ENCODE measurements at places on chromosomes 1 and 21.
A peak's percentile ranks its signal among the peaks of the same experiment; 100 is the strongest.

DNA sequence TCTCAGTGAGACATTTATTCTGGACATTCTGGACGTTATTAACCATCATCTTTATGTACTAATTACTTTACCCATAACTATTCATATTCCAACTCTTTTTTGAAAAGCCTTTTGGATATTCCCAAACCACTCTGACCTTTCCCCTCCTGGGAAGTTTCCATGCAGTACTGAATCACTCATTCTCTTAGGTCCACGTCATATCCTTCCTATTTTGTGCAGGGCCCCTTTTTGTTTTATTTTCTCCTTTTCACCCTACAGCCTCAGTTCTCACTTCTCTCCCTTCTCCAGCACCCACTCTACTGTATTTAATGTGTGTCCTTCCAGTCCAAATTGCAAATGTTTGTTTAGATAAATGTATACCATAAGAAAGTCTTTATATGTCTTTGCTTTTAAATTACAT, 16.4 kb upstream of the ATP1A1 start:
- no peak for DNase-seq

GRCh38 chr1:198143797-198144196, 13.0 kb upstream of the NEK7 start:
- DNase-seq: no peak

DNA sequence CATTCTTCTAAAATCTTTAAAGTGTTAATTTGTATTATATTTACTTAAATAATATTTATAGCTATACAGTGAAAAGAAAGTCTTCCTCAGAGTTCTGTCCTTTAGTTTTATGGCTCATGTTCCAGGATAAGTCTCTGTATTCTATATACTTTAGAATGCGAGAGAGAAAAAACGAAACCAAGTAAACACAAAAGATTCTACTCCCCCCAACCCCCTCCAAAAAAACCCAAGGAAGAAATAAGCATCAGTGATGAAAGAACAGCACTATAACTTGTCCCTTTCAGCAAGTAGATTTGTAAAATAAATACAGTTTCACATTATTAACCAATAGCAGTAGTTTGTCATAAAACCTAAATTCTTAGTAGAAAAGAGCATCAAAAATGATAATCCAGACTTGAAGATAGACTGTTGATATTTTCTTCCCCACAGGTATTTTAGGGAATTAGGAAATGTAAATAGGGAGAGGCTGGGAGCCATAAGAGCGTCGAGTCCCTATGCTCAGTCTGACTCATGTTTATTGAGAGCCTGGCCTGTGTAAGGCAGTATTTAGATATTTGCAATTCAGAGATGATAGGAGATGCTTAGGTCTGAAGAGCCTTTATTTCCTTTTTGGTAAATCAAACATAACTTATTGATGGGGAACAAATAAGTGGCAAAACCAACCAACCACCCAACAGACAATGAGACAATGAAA, 35.5 kb downstream of the CDC14A start:
- no peak for DNase-seq

- DNase-seq: no peak
Measured at GRCh38 chr1:118914379-118915161, 73.6 kb downstream of the TBX15 start.

DNA sequence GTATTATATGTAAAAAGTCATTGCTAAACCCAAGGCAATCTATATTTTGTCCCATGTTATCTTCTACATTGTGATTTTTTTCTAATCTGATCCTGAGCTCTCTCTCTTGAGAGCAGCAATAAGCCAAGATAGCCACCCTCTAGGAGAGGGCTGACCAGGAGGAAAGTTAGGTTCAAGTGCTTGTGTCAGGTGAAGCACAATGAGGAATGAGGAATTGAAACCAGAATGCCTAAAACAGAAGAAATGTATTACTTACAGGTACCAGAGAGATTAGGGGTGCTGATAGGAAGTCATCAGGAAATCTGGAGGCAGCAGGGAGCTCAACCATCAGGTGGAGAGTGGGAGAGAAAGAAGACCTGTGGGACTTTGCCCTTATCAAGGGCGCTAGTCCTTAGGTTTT, 85.5 kb upstream of the BARHL2 start:
- no peak for DNase-seq

GRCh38 chr1:150564051-150564991, 15.1 kb downstream of the MCL1 start:
- DNase-seq: no peak

DNA sequence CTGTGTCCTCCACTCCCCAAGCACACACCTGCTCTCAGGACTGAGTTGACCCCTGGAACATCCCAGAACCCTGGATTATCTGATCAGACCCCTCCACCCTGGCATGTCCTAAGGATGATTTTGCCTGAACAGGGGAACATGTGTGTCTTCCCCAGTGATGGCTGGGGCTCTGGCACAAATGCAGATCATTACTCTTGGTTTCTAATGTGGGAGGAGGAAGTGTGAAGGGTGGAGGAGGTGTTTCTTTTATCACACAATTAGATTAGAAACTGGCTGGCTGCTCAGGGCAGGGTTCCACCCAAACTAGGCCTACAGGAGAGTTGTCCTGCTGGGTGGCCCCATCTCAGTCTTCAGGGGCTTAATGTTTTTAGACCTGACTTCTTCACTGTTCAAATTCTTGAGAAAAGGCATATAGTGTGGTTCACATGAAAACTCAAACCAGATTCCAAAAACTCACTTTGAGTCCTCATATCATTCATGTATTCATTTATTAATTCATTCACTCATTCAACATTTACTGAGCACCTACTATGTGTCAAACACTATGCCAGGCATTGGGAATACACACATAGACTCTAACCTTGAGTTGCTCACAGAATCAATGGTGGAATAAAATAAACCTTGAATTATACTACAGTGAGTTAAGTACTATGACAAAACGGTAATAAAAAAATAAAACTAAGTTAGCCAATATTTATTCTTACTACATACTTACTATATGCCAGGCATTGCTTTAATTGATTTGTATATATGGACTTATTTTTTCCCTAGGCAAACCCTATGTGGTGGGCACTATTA, 221.8 kb upstream of the JUN start:
- peak; percentile 14 for DNase-seq

DNA sequence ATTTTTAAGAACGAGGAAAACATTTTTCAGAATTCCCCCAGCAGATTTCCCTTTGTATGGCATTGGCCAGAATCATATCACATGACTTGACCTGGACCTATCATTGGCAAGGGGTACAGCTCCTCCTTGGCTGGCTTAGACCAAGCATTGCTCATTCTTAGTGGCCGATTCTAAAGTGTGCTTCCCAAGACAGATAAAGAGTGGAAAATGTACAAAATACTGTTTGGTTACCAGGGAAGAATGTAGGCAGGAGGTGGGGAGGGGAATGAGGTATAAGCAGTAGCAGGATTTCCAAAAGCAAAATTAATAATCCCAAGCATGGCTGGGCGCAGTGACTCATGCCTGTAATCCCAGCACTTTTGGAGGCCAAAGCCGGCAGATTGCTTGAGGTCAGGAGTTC, 75.6 kb upstream of the KRTAP11-1 start:
- DNase-seq: no peak

DNA sequence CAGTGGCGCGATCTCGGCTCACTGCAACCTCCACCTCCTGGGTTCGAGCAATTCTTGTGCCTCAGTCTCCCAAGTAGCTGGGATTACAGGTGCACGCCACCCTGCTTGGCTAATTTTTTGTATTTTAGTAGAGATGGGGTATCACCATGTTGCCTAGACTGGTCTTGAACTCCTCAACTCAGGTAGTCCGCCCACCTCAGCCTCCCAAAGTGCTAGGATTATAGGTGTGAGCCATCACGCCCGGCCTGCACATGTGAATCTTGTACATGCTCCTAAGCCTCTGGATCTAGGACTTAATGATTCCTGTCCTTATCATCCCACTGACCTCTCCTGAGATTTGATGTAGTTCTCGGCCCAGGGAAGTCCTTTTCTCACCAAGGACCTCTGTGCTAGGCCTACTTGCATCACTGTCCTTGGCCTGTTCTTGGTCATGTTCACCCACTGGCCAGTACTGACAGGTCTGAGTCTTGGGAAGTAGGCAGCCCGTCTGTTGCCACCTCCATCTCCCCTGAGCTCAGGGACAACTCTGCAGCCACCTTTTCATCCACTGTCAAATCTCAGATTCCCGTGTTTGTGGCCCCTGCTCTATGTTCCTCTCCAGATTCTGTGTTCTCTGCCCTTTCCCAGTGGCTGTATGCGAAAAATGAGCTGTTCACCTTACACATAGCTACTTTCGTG, 9.4 kb downstream of the HYI start:
- peak; percentile 40 for DNase-seq

GRCh38 chr21:42646836-42647235, 6.6 kb upstream of the PDE9A start:
- DNase-seq: no peak

GRCh38 chr1:62998845-62999649, 215.1 kb downstream of the ATG4C start:
- DNase-seq: no peak

- DNase-seq: peak; percentile 72
Measured at GRCh38 chr1:112337028-112337531, 58.9 kb upstream of the CTTNBP2NL start.

- no peak for DNase-seq
Measured at GRCh38 chr21:39105341-39105765, 77.9 kb downstream of the PSMG1 start.

DNA sequence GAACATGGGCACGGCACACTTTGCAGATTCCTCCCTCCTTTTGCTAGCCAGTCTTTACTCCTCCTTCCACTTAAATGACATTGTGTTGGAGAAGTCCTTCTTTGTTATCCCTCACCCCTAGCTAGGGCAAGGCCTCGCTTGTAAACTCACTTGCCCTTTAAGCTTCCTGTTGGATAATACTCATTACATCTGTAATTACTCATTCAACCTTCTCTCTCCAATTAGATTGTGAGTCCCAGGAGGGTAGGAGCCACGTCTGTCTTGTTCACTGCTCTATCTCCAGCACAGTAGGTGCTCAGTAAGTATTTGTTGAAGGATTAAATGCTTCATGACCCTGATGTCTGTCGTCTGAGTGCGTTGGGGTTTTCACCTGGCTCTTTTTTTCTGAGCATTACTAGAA, 98.7 kb upstream of the USP24 start:
- DNase-seq: no peak

DNA sequence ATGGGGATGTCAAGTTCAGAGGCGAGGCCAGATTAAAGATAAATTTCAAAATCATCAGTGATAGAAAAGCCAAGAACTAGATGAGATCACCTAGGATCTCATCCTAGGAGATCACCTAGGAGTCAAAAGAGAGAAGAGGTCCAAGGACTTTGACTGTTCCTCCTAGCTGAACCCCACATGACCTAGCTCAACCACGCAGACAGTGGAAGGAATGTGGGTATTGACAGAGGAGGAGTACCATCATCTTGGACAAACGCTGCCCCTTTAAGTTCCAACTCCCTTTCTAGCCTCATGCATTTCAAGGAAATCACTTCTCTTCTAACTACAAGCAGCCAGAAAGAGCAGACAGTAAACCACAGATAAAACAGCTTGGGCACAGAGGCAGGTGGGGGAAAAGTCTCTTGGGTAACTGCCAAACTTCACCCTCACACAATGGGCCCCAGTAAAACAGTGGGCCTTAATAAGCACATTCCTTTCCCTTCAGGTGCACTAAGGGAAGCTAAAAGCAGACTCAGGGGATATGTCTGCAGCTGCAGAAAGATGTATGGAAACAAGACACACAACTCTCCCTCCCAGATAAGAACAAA, 12.5 kb upstream of the FAM76A start:
- no peak for DNase-seq

DNA sequence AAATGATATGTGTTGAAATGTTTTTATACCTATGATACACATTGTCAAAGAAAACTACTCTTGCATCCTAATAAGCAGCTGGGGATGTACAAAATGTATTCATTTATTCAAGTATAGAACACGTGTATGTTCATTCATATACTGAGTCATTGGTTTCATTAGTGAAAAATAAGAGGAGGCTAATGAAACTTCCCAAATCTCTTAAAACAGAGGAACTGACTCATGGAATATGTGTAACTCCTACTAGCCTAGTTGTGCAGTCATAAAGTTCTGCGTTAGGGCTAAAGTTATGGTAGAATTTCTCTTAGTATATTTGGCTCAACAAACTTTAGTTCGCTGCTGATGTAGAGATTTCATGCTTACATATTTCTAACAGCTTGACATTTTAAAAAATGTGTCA, 441.6 kb downstream of the NCAM2 start:
- no peak for DNase-seq

- DNase-seq: no peak
Measured at GRCh38 chr1:64936956-64937355, 29.4 kb downstream of the JAK1 start.

- peak; percentile 64 for DNase-seq
Measured at GRCh38 chr1:37634244-37634991, at the start of gene RSPO1. RSPO1 (minus strand) TSS chr1:37634892; CDS start chr1:37629661, 5,231 bp downstream.

DNA sequence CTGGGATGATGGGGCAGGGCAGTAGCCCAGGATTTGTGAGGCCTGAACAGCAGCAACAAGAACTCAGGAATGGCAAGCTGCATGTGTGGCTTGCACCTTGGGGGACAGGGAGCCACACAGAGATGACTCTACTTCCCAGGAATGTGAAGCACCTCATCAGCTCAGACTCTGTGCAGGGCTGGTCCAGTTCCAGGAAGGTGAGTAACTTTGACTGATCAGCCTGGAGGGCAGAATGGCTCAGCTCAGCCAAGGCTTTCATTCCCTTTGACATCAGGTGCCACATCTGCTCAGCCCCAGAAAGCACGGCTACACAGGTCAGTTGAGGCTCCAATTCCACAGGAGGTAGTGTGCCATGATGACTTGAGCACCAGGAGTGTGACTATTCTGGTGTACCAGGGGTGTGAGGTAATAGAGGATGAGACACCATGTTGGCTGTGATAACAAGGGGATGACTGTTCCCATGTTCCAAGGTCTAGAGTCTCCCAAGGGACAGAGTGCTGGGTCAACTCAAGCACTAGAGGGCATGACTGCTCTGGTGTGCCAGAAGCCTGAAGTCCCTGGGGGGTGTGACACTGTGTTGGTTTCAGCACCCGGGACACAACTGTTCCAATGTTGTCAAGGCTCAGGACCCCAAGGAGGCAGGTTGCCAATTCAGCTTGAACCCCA, 625.8 kb upstream of the ADGRL2 start:
- peak; percentile 95 for DNase-seq

GRCh38 chr1:162732566-162733335, 57.8 kb upstream of the HSD17B7 start:
- no peak for DNase-seq

DNA sequence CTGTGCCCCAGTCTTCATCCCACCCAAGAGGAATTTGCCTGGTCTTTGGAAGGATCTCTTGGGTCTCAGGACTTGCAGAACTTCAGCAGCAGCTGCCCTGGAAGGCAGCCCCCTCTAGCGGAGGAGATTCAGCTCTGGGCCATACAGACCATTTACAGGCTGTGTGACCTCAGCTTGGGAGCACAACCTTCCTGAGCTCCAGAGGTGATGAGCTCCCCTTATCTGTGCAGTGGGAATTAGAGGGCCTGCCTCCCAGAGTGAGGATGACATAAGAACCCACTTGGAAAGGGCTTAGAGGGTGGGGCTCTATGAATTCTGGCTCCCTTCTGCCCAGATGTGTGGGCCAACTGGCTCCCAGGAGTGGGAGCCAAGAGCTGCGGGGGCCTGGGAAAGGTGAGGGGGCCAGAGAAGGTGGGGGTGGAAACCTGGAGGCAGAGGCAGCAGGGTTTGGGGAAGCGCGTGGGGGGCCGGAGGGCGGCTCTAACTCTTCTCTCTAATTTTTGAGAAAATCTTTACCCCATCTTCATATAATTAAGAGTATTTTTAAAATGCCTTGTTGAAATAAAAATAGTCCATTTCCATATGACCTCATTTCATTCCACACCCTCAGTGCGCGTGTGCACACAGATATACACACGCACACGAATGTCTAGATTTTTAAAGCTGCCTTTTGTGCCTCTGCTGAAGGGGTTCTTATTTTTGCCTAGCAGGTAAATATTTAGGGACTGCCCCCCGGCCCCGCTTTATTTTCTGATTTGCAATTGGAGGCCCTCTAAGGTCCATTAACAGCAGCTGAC, 21.5 kb downstream of the EPHB2 start:
- no peak for DNase-seq
